ENCODE measurements at places on chromosomes 1 and 21.
A peak's percentile ranks its signal among the peaks of the same experiment; 100 is the strongest.

DNA sequence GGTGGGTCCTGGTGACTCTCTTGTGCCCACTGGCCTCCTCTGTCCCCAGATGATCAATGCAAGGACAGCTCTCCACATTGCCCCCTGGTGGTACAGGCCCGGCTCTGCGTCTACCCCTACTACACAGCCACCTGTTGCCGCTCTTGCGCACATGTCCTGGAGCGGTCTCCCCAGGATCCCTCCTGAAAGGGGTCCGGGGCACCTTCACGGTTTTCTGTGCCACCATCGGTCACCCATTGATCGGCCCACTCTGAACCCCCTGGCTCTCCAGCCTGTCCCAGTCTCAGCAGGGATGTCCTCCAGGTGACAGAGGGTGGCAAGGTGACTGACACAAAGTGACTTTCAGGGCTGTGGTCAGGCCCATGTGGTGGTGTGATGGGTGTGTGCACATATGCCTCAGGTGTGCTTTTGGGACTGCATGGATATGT lies 10.8 kb downstream of the ADAMTSL4 start:
- DNase-seq: peak; percentile 47

- DNase-seq: peak; percentile 38
Observed at GRCh38 chr1:19926296-19927129, 3.1 kb upstream of the PLA2G2E start.

GRCh38 chr1:51592711-51593110 lies 24.2 kb upstream of the OSBPL9 start:
- peak; percentile 51 for DNase-seq

DNA sequence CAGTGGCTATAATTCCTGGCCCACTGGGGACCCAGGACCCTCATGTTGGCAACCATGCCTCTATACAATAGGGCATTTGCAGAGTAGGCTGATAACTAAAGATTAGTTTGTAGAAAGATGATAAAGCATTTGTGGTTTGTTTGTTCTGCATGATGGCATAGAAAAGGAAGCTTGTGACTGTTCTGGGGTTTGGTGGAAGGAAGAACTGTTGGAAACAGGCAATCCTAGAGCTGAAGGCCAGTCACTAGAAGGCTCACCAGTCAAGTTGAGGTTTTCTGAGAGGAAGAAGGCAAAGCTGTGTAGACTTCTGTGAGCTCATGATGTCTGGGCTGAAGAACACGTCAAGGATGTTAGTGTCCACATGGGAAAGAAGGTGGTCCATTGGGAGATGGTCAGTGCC lies 140.3 kb upstream of the VANGL1 start:
- DNase-seq: no peak

DNA sequence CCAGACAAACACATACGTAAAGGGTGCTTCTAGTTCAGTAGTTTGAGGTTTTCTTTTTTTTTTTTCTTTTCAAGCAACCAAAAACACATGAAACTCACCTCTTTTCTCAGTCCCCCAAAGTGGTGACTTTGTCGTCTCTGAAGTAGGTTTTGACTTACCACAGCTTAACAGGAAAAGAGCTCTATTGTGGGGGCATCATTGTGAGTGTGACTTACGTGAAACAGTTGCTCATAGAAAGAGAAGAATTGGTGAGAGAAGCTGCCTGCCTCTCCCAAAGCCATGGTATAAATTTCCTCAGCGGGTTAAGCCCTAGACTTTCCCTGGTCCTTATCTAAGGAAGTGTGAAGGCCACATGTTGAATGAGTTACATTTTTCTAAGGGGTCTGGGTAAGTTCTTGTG lies 11.9 kb downstream of the FASLG start:
- DNase-seq: no peak

DNA sequence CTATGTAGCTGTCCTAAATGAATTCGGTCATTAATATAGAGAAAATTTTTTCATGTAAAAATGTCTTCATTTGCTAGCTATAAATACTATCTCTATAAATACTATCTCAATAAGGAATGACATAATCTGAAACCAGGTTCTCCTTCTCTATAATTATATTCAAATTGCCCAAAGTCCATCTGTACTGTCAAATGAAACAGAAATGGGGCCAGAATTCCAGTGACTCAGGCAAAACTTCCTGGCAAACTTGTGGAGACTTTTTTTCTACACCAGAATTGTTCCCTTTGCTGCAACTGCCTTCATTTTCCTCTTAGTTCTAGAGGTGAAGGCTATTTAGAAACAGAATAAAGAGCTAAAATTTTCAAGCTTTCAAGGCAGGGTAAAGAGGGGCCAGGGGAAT lies 152.5 kb downstream of the KCNH1 start:
- DNase-seq: no peak

GRCh38 chr1:110915804-110916203 lies 42.9 kb downstream of the CD53 start:
- DNase-seq: no peak

GRCh38 chr1:18618546-18619466 lies 11.8 kb upstream of the PAX7 start:
- DNase-seq: peak; percentile 86

DNA sequence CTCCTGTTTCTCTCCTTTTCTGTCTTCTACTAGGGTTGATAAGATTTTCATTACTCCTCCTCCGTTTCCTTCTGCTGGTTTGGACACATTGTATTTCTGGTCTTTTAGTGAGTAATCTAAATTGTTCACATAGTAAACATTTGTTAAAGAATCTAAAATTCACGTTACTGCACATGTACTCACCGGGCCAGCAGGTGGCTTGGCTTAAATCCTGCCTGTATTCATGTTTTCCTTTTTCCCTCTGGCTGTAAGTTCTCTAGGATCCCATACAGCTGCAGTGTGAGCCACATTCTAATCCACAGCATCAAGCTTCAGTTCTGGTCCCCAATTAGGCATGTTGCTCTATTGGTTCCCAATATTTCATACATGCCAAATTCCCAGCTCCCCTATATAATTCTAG lies 958.3 kb downstream of the ADGRL2 start:
- no peak for DNase-seq

DNA sequence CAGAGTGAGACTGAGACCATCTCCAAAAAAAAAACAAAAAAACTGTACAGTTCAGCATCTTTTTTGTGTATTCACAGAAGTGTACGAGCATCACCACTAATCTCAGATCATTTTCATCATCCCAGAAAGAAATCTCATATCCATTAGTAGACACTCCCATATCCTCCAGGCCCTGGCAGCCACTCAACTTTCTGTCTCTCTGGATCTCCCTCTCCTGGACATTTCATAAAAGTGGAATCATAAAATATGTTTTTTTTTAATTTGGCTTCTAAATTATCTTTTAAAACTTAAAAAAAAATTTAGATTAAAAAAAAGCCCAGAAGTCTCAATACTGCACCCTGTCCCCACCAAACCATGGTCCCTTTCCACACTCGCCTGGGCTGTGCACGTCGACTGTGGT lies 22.1 kb downstream of the RIPPLY3 start:
- DNase-seq: no peak

DNA sequence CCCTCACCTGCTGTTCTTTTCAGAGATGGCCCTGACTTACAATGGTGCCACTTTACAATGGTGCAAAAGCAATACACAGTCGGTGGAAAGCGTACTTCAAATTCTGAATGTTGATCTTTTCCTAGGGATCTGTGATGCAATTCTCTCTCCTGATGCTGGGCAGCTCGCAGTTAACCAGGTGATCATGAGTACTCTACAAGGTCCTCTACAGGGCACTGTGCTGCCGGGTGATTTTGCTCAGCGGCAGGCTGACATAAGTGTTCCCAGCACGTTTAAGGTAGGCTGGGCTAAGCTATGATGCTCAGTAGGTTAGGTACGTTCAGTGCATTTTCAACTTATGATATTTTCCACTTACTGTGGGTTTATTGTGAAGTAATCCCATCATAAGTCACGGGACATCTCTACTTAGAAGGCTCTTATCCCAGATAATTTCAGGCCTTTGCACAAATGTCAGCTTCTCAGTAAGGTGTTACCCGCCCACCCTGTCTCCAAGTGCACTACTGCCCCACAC lies 126.5 kb downstream of the KCNN3 start:
- DNase-seq: no peak

- DNase-seq: no peak
Observed at GRCh38 chr21:20968391-20968790, 29.8 kb upstream of the NCAM2 start.

GRCh38 chr1:75672528-75673393 lies 51.7 kb upstream of the ACADM start:
- DNase-seq: peak; percentile 62

DNA sequence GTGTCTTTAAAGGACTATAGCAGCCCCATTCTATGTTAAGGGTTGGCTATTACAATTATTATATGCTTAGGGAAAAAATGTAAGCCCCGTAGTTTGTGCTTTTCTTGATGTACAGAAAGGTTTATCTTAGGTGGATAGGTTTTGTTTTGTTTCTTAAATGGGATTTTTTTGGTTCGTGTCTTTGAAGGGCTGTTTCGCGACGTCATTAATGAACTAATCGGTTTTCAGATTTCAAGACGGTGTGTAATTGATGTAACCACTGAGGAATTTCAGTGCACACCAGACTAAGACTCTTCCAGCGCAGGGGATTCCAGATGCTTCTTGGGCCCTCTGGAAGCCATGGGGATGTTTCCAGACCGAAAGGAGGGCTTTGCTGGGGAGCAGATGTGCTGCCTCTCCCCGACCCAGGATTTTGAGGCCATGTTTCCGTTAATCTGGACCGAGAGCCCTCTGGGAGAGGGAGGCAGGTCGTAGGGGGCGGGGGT lies 4.8 kb upstream of the SIM2 start:
- DNase-seq: no peak

- no peak for DNase-seq
Observed at GRCh38 chr1:200905411-200906052, 10.8 kb downstream of the INAVA start.

- DNase-seq: no peak
Observed at GRCh38 chr1:16387201-16388188, 20.5 kb downstream of the SZRD1 start.

DNA sequence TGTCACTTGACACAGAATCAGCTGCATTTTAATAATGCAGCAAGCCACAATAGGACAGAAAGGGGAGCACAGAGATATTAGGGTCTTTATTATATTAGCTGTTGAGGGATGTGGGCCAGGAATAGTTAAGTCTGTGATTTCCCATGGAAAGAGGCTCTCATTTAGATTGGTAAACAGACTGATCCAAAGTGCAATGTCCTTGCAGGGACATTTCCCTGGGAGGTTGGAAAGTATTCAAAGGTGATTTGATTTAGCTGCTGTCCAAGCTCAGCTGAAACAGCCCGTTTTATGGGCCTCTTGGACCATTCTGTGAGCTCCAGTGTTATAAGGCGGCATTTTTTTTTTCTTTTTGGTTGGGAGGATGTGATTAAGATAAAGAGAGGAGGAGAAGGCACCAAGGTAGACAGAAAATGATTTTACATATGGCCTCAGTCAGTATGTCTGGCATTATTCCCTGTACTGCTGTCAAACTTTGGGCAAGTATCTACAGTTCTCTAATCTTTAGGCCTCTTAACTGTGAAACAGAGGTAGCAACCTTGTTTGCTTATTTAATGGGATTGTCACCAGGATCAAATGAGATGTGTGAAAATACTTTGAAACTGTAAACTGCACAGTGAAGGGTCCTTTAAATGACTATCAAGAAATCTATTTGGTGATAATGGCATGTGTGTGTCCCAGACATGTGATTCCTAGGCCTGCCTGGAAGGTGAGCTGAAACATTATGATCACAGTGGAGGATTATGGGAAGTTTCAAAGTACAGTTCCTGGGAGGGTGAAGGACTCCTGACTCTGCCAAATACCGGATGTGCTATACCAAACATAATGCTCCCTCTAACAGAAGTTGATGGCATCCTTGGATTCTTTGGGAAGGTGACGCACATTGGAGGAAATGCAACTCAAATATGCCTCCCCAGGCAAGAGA lies 62.2 kb downstream of the NOS1AP start:
- no peak for DNase-seq

DNA sequence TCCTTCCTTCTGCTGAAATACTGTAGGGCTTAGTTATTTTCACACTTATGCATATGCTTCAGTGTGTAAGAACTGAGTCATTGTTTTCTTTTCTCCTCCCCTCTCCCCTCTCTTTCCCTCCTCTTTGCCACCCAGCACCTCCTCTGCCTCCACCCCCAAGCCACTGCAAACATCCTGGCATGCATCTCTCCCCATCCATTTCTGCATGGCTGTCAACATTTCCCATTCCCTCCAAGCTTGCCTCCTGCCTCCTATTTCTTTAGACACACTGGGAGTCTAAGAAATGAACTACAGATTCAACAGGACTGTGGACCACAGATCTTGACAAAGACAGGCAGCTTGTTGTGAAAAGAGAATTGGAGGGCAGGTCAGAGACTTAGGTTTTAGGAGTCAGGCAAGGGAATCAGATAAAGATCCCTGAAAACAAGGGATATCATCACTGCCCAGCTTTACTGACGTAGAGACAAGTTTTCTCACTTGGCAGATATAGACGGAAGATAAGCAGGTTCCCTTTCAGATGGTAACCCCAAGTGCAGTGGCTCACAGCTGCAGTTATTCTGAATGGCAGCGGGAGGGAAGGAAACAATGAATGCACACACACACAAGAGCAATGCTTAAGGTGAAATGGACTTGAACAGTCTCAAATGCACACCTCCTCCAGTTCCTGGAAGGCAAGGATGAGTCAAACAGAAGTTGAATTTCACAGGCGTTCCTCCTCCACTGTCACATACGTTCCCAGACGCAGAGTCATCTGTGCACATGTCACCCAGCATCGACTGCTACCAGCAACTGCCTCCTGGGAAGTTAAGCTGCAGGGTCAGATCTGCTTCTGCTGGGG lies 56.1 kb downstream of the HIVEP3 start:
- peak; percentile 66 for DNase-seq
